Glomerular endothelial cell (primary cell): ENCODE measurements at places on chromosomes 3 and 15. TPM values are rescaled to one million over a fixed set of nuclear protein-coding genes. Genes with fewer than 3 reads are reported as not detected.

- no peak for DNase-seq
Measured at GRCh38 chr3:167996514-167996913, 99.2 kb downstream of the GOLIM4 start.

GRCh38 chr15:63528138-63528659, 23.8 kb downstream of the USP3 start:
- no peak for DNase-seq

The ZCWPW2 gene
- total RNA-seq, result 0.18 TPM in 1 of 2 replicates, not detected in the other

The EFCAB12 gene
- under 0.01 and 0.12 TPM in 2 replicates for total RNA-seq

DNA sequence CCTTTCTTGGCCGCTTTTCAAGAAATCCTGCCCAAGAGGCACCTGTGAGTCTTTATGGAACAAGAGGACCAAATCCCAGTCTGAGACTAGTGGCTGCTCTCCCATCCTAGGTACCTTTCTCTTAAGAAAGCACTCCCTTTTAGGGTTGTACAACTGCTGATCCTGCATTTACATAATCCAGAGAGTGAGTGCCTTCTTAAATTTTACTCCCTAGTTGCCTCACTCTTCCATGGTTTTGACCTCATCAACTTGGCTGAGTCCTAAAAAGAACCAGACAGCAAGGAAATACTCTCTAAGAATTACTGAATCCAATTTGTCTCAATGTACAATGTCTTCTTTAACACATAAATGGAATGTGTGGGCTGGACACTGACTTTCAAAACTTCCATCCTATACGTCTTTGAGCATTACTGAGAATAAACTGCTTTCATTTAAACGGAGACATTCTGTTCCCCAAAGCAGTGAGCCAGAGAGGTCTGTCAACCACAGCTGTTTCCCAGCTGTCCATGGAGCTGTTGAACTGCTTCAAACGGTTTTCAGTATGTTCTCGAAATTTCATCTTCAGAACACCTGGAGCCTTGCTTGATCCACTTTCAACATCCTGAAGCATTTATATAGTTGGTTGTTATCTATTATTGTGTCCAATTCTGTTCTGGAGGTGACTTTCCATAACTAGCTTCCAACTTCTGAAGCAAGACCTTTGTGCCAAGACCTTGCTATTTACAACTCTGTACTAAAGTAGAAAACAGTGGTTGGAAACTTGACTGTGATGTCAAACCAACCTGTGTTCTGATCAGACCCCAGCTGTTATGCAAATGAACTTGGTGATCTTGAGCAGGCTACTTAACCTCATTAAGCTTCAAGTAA, 179.1 kb downstream of the SLC9A9 start:
- no peak for DNase-seq

- no peak for DNase-seq
Measured at GRCh38 chr15:55873024-55873720, 120.2 kb downstream of the NEDD4 start.

The HIGD2B gene
- total RNA-seq, result not detected in 2 replicates

The ABHD17C gene
- total RNA-seq, result 4.5 and 7.3 TPM in 2 replicates

The GOLGA6D gene
- not detected in 2 replicates for total RNA-seq

DNA sequence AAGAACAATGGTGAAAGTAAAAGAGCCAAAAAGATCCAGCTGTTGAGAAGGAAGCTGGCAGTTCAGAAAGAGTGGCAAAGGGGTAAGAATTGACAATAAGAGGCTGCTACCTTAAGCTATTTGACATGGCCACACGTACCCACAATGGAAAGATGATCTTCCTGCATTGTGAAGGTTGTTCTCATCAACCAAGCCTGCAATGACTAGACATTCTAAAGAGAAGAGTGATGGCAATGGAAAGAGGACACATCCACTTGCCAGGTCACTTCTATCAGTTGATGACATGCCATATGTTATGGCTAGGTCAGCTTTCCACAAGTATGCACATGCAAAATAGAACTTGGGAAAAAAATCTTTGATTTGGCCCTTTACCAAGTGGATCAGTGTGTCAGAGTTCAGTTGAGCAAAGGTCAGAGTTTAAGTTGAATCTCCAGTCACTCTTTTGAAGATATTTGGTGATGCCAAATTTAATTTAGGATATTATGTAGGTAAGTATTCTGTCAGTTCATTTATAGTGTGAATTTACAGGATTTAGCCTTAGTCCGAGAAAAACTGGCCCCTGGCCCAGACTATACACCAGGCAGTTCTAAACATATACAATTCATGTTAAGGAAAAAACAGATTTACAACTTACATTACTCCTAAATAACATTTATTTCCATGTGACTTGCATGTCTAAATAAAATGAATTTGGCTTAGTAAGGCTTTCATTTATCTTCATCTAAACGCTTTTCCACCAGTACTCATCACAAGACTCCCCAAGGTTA, 104.9 kb upstream of the FLNB start:
- no peak for DNase-seq

- no peak for DNase-seq
Measured at GRCh38 chr3:49476563-49476962, 6.5 kb downstream of the DAG1 start.

GRCh38 chr15:66650433-66650832, 51.6 kb upstream of the SMAD6 start:
- no peak for DNase-seq

DNA sequence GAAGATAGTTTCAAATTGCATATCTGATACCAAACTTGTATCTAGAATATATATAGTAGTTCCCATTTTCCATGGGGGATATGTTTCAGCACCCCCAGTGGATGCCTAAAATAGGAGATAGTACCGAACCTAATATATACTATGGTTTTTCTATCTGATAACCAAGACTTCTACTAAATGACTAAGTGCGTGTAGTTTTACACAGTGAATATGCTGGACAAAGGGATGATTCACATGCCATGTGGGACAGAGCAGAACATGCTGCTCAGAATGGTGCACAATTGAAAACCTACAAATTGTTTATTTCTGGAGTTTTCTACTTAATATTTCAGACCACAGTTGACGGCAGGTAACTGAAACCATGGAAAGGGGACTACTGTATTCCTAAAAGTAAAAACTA, 73.4 kb upstream of the TP63 start:
- no peak for DNase-seq

GRCh38 chr15:70351391-70351790, 253.7 kb upstream of the TLE3 start:
- DNase-seq, result no peak
